ENCODE measurements at places on chromosomes 12 and 14.

DNA sequence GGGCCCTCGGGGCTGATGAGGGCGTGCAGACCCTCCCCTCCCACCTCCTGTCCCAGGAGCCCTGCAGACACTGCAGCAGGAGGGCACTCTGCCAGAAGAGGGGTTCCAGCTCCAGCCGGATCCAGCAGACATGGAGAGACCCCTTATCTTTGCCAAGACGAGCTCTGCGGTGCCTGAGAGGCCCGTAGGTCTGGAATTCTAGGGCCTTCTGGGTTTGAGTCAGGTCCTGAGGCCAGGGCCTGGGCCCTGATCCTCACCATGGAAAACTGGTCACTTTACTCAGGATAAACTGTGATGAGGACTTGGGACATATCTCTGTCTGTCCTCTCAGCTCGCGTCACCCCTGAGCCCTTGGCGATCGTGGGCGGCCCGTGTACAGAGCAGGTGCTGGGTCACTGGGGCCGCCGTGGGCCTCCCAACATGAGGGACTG is 13.8 kb downstream of the MEG3 start:
- no peak for DNase-seq

DNA sequence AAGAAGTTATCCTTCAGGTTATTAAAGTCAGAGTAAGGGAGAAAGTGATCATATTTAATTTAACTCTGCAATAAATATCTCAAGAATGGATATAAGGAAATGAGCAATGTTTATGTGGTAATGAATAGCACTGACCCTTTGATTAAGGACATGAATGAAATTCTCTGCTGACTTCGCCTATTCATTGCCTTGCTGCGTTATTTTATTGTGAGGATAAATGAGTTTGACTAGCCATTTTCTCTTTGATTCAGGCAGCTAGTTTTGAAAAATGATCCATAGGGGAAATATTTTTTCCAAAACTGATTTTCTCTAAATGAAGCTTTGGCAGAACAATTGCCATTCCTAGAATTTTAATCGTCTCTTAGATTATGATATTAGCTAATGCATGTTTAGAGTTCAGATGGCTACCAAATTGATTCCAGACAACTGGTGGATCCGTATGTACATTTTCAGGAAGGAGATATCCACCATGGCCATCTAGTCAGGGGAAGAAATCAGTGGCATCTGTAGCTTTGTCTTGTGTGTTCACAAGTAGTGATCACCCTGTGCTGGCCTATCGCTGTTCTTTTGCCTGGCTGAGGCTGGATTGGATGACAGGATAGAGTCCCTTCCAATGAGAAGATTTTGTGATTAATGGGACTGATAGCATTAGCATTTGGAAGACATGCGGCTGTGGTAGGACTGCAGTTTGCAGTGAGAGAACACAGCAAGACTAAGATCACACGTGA is 302.3 kb upstream of the RGS6 start:
- DNase-seq: no peak

DNA sequence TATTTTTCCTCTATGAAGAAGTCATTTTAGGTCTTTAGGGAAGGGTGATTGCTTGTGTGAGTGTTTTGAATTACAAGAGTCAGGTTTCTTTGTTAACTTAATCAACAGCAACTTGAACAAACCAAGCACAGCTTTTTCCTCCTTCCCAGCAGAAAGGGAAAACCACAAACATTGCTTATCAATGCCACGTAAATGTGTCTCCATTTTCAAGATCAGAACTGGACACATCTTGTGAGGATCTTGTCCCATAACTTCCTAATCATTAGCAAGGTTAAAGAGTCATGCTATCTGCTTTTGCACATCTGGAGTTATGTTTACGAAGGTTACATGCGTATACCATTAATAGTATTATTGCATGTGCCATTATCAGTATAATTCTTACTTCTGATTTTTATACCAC is 248.0 kb upstream of the FLRT2 start:
- no peak for DNase-seq

- no peak for DNase-seq
Observed at GRCh38 chr12:74446466-74446865, 91.2 kb upstream of the ATXN7L3B start.

GRCh38 chr14:64465191-64465822 is at the start of gene AKAP5:
AKAP5 (plus strand) TSS chr14:64465499; CDS start chr14:64468395, 2,896 bp downstream.
- DNase-seq: peak; percentile 69

GRCh38 chr12:79927772-79928474 is 7.0 kb downstream of the PPP1R12A start:
- DNase-seq: no peak

DNA sequence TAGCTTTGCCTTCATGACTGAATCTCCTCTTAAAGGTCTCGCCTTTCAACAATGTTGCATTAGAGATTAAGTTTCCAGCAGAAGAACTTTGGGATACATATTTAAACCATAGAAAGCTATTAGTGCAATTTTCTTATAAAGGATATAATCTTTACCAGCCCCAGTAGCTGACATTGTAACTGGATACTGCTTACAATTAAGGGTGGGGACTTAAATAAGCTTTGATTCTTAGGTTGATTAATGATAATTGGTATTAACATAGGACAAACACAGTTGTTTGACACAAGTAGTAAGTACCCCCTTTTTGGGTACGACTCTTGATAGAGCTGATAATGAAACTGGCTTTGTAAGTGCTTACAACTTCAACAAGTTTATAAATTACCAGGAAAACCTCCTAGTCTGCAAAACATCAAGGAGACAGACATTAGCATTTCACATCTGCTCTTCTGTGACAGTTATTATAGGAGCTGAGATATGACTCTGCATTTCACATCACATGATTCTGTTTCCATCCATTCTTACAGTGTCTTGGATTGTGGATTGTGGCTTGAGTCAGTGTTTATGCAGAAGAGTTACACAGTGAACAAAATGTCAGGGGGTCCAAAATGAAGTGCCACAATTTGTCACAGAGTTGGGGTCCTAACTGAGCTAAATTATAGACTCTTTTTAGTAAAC is 249.1 kb upstream of the E2F7 start:
- no peak for DNase-seq
